ENCODE measurements at places on chromosomes 16 and 17. TPM values are rescaled to one million over a fixed set of nuclear protein-coding genes. Genes with fewer than 3 reads are reported as not detected.

Gene DRC7
- total RNA-seq, result 0.32 TPM

DNA sequence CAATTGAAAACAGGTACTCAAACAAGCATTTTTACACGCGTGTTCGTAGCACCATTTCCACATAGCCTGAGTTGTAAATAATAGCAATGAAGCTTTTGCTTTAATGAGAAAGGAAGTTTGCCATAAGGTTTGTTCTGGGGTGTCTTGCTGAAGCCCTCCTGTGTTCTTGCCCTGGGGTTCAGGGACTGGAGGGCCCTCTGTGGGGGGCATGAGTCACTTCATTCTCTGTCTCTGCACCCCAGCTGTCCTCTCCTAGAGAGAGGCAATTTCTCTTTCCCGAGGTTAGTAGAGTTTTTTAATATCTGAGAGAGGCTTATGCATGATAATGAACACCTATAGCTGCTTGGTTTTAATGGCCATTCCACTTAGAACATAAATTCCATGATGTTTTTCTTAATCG is 9.6 kb downstream of the AFMID start:
- peak overlapping the region; percentile 62 for H3K27ac ChIP-seq
- no peak for DNase-seq
- H3K27me3 ChIP-seq, result no peaks in the 10 kb centered on the region

- peaks cover 75% of the 10 kb centered on the region for H3K27me3 ChIP-seq
- no peak for DNase-seq
- no peak overlapping the region for H3K27ac ChIP-seq
Observed at GRCh38 chr17:32267690-32268205, 2.1 kb downstream of the RHBDL3 start.

GRCh38 chr17:49836111-49837030 is 11.5 kb downstream of the TAC4 start:
- H3K4me3 ChIP-seq, result no peak overlapping the region
- H3K36me3 ChIP-seq, result peaks cover 21% of the 10 kb centered on the region
- no peak overlapping the region for H3K27ac ChIP-seq

- peaks cover 4% of the 10 kb centered on the region for H3K4me1 ChIP-seq
- H3K4me3 ChIP-seq, result no peak overlapping the region
- no peaks in the 10 kb centered on the region for H3K36me3 ChIP-seq
- H3K27me3 ChIP-seq, result peaks cover 3% of the 10 kb centered on the region
- no peak for DNase-seq
Observed at GRCh38 chr17:73770849-73771229, 126.6 kb upstream of the SDK2 start.

- DNase-seq, result no peak
- peak overlapping the region; percentile 19 for H3K27ac ChIP-seq
- peaks cover 28% of the 10 kb centered on the region for H3K4me1 ChIP-seq
- peak overlapping the region; percentile 88 for H3K4me3 ChIP-seq
Observed at GRCh38 chr17:75181608-75182318, 996 bp downstream of the SUMO2 start.

GRCh38 chr16:75099075-75099667 is 17.4 kb downstream of the LDHD start:
- no peak overlapping the region for H3K4me3 ChIP-seq
- H3K4me1 ChIP-seq, result peaks cover 41% of the 10 kb centered on the region
- DNase-seq, result no peak
- H3K27ac ChIP-seq, result peak overlapping the region; percentile 75
- peaks cover 6% of the 10 kb centered on the region for H3K36me3 ChIP-seq
- H3K27me3 ChIP-seq, result no peaks in the 10 kb centered on the region

DNA sequence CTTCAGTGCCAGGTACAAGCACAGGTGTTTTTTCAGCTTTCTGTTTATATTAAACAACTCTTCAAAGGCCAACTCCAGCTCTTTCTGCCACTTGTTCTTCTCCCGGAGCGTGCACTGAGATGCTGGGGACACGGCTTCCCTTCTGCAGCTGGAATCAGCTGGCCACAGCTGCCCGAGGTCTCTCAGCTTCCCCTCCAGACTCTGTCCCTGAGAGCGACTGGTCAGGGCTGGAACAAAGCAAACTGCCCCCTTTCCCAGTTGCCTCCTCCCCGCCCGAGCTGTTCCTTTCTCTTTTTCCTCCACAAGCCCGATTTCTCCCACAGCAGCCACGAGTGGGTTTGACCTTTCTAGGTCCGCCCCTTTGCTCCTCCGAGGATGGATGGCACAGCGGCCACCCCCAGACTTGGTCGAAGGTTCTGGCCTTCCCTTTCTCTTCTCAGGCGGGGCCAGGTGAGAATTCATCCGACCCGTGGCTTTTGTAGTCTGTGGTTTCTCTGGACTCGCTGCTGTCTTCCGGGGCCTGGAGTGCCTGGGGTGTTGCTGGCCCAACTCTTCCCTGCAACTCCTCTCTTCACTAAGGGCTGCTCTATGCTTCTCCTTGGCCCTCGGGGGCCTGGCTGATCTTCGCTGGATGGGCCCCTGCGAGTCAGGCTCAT is 11.5 kb downstream of the CEP295NL start:
- no peak overlapping the region for H3K4me3 ChIP-seq
- no peaks in the 10 kb centered on the region for H3K36me3 ChIP-seq
- H3K4me1 ChIP-seq, result peaks cover 65% of the 10 kb centered on the region

DNA sequence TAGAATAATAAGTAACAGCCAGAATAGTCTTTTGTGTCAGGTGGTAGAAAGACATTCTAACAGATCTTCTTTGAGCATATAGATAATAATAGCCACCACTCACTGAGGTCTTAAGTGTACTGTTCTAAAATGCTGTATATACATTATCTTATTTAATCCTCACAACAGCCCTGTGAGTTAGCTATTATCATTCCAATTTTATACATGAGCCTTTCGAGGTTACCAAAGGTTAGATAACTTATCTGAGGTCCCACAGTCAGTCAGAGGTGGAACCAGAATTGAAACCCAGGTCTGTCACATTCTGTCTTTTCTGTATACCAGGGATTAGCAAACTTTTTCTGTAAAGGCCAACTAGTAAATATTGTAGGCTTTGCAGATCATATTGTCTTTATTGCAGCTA is 23.2 kb downstream of the REXO5 start:
- DNase-seq, result no peak
- H3K27me3 ChIP-seq, result no peaks in the 10 kb centered on the region
- H3K4me1 ChIP-seq, result no peaks in the 10 kb centered on the region
- H3K27ac ChIP-seq, result no peak overlapping the region
- H3K4me3 ChIP-seq, result no peak overlapping the region

DNA sequence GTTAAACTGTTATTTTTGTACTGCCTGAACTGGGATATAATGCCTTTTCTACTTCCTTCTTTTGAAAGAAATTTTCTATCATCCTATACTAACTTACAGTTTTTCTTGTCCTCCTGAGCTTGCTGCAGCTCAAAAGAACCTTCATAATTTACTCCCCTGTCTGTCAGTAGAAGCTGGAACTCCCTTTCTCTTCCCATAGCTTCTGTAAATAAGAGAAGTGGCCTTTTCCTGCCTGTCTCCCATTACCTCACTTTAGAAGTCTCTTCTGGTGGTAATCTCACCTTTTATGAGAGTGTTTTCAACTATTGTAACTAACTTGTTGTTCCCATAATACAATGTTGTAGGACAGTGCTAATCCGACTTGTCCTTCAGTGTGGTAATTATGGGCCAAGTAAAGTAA is 246.7 kb upstream of the TBX2 start:
- peaks cover 53% of the 10 kb centered on the region for H3K4me1 ChIP-seq
- no peak overlapping the region for H3K4me3 ChIP-seq
- no peak overlapping the region for H3K27ac ChIP-seq
- no peaks in the 10 kb centered on the region for H3K27me3 ChIP-seq
- DNase-seq, result no peak
